ENCODE measurements at places on chromosomes 3 and 15.

DNA sequence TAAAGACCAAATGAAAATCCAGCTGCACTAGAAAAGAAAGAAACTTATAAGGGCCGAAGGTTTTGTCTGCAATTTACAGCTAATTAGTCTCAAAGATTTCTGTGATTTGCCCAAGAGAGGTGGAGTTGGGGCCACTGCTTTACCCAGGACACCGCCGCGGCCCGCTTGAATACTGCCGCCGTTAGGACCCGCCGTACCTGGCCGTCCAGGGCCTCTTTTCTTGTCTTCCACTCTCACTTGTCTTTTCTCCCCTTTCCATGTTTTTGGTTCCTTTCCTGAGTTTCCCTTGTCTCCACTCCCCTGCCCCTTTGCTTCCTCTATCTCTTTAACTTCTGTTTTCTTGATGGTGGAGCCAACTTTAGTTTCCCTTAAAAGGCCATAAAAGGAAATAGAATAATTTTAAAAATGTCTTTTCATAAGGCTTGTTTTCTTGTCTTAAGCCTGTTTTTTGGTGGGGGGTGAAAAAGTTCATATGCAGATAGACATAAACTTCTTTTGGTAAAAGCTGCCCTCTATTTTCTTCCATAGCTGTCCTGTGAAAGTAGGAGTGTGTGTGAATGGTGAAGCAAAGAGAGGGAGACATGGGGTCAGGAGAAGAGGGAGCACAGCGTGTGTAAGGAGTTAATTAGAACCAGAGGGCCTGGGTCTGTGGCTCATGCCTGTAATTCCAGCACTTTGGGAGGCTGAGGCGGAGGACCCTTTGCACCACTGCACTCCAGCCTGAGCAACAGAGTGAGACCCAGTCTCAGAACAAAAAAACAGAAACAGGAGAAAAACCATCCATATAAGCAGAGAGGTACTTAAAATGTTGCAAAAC, 16.0 kb upstream of the CCNL1 start:
- DNase-seq: no peak

DNA sequence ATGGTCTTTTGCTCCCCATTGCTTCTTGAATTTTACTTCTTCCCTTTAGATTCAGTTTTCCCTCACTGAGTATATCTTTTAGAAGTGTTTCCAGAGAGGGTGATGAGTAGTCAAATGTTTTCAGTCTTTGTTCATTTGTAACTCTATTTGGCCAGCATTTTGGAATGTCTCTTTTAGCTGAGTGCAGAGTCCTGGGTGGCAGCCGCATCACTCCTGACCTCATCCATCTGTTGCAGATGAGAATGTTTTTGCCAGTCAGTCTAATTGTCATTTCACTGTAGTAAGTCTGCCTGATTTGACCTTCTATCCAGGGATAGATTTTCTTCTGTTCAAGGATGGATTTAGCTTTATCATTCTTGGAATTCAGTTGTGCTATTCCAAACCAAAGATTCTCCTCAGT, 7.3 kb downstream of the SRPRB start:
- DNase-seq: no peak

DNA sequence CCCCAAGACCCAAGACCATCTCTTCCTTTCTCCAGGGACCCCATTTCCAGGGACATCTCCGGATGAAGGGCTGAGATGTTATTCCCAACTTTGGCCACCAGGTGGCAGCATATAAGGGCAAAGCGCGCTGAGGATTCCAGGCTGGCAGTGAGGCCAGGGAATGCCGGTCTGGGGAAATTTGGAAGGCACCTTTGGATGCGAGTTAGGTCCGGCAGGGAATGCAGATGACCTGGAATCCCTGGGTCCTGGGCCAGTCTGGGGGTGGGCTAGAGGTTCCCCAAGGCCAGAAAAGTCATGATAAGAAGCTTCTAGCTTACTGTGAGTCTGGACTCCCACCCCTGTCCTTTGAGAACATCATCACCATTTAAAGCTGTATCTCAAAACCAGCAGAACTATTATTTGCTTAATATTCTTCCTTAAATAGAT, 1.6 kb upstream of the CHST13 start:
- DNase-seq: no peak

GRCh38 chr3:41178576-41178975, 20.7 kb upstream of the CTNNB1 start:
- no peak for DNase-seq

DNA sequence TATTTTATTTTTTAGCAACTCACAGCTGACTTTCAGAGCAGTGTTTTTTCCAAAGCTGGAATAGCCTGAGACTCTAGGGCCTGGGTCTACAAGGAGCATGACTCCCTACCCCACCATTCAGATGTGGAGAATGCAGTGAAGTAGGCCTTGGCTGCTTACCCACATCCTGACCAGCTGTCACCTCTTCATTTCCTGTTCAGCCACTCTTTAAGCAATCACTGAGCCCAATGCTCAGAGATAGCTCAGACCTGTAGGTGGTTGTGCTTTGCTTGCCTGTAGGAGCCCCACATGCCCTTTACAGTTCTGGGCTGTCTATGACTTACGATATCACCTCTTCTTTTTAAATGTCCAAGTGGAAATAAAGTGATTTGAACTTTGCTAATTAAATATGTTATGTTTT, 148.1 kb downstream of the NEK11 start:
- no peak for DNase-seq

DNA sequence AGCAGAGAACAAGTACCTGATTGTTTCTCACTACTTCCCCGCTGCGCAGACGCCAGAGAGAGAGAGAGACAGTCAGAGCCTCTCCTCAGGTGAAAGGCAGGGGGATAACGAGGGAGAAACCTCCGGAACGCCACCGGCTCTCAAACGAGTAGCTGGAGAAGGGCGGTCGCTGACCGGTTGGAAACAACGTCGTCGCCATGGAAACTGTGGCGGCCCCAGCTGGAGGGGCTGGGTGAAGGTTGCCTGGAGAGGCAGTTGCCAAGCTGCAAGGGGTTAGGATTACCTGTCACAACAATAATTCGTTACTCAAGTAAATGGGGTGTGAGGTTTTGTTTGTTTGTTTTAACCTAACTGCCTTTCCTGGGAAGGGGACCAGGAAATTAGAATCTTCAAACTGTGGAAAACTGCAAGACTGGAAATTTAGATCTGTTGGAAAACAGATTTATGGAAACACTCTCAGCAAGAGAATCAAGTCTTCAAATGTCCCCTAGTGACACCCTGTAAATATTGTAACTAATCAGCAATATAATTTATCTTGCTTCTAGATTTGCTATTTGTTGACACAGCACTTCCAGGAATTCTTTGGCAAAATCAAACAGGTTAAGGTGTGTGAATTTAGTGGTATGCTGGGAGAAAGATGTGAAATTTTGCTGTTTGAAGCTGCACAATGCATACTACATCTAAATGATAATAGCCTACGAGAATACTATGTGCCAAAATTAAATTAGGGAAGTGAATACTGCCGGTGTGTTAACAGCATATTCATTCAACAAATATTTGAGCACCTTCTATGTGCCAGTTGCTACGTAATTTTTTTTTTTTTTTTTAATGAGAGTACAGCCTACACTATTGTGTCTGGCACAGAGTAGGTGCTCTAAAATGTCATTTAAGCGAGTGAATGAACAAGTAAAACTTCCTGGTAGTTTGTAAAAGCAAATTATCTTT, at the start of gene DNAH12:
Gene DNAH12, minus strand, starts transcription at position 164 of the 945 bp plus-strand sequence. CDS start 1,474 bp downstream, outside the sequence.
- no peak for DNase-seq

GRCh38 chr3:171251835-171252234, 208.4 kb downstream of the TNIK start:
- DNase-seq: no peak

DNA sequence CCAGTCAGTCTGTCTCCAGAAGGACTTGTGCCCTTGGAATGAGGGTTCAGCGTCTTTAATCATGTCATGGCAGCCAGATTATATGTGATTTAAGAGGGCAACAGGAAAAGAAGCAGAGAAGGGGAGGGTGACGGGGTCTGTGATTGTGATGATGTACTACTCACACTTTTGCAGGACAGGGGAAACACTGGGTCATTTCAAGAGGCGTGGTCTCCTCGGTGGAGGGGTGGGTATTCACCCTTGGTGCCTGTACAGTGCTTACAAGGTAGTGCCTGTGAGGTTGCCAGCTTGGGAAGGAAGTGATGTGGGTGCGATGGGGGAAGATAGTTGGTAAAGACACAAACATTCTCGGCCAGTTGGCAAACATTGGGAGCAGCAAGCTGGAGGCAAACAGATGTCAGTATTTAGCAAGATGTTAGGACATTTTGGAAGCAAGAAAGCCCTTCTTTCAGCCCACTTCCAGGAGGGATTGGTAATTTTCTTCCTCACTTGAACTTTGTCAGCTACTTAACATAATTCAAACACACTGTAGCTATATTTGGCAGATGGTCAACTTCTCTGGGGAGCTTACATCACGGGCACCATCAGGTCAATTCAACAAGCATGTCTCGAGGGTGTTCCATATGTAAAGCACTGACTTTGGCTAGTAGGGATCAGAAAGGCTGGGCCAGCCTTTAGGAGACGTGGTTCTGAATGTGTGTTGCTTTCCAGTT, 71.4 kb upstream of the ROPN1 start:
- DNase-seq: no peak

DNA sequence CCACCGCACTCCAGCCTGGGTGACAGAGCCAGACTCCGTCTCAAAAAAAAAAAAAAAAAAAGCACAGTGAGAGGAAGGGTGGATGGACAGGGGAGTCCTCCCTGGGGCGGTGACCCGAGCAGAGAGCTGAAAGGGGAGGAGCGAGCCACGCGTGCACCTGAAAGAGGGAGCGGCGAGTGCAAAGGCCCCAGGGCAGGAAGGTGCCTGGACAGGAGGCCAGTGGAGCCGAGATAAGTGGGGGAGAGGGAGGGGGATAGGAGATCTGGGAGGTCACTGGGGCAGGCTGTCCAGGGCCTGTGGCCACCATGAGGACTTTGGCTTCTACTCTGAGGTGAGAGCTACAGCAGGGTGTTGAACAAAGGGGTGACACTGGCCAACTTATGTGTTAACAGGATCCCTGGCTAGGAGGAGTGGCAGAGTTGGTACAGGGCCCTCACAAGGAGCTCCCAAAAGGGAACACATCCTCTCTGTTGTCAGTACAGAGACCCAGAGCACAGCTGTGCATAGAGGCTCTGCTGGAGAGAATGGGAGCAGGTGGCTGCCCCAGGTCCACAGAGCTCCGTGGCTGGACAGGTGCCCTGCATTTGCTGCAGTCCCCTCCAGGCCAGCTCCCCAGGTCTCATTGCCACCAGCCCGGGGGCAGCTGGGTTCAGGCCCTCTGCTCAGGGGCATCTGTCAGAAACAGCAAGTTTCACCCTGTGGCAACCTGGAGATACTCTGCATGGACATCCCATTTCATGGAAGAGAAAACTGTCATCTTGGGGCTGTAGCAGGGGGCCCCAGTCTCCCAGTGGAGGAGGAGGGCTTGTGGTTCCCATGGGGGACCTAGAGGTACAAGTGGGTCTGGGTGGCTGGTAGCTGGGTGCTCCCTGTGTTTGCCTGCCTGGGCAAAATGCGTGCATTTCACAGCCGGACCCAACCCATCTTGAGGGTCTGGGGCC, 28.5 kb downstream of the FBLN2 start:
- DNase-seq: no peak

- peak; percentile 23 for DNase-seq
Observed at GRCh38 chr3:186901135-186901734, 29.1 kb upstream of the ST6GAL1 start.

- DNase-seq: no peak
Observed at GRCh38 chr3:28286595-28286994, 45.2 kb downstream of the CMC1 start.

DNA sequence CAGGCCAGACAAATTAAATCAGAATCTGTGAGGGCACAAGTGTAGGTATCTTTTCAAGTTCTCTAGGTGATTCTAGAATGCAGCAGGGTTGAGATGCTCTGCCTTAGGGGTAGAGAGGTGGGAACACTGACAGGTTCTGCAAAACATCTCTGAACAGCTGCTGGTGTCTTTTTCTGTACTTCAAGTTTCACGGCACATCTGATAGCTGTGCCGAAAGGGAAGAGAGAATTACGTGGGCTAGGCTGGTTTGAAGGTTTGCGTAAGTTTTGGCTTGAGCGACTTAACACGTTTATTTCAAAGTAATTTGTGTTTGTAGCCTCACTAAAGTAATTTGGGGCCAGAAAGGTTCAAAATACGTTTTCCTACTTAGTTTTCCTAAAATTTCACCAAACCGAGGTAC, 22.5 kb downstream of the PXK start:
- no peak for DNase-seq

- no peak for DNase-seq
Observed at GRCh38 chr15:70342554-70343548, 245.1 kb upstream of the TLE3 start.

DNA sequence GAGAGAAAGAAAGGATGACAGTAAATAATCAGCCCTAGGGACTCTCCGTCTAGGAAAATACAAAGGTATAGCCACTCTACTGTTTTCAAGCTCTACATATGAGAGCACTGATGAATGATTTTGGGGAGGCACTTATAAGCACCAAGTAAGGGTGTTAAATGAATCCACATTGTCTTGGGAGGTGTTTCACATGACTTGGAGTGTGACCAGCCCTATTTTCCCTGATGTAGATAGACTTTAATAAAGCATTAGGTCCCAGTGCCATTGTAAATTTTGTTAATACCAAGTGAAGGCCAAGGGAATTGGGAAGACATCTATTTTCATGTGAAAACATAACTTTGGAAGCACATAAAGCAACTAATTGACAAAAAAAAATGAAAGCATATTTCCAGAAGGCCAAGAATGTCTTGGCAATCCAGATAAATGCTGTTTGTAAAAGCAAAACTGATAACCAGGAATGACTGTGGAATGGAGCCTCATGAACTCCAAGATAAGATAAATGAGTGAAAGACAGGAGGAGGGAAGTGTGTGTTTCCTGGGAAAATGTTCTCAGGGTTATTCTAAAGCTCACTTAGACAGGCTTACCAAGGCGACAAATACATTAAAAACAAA, 96.0 kb upstream of the MYZAP start:
- DNase-seq: no peak

GRCh38 chr15:65829130-65829764, 37.2 kb upstream of the DENND4A start:
- no peak for DNase-seq

GRCh38 chr3:39892068-39892467, 82.7 kb downstream of the MYRIP start:
- no peak for DNase-seq

GRCh38 chr3:12405432-12406272, 78.6 kb upstream of the TSEN2 start:
- no peak for DNase-seq

- DNase-seq: no peak
Observed at GRCh38 chr3:10359761-10360161, 38.8 kb upstream of the SEC13 start.

DNA sequence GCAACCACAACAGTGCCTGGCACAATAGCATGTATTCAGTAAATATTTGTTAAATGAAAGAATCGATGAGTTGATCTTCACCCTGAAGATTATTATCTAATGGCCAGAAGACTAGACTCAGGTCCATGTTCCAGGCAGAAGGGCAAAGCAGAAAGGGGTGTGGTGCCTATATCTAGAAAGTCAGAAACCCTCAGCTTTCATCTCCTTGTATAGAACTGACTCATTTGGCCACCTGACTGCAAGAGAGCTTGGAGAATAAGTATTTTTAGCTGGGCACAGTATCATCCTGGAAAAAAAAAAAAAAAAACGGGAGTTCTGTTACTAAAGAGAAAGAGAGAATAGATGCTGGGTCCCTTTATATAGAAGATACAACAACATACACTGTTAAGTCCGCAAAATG, 69.7 kb upstream of the SPRED1 start:
- no peak for DNase-seq
